Activated T-cell treated with anti-CD3 and anti-CD28 coated beads, Interleukin-2, amount 50 U/mL, for 1 hour (primary cell): ENCODE measurements at places on chromosomes 1 and 21.

DNA sequence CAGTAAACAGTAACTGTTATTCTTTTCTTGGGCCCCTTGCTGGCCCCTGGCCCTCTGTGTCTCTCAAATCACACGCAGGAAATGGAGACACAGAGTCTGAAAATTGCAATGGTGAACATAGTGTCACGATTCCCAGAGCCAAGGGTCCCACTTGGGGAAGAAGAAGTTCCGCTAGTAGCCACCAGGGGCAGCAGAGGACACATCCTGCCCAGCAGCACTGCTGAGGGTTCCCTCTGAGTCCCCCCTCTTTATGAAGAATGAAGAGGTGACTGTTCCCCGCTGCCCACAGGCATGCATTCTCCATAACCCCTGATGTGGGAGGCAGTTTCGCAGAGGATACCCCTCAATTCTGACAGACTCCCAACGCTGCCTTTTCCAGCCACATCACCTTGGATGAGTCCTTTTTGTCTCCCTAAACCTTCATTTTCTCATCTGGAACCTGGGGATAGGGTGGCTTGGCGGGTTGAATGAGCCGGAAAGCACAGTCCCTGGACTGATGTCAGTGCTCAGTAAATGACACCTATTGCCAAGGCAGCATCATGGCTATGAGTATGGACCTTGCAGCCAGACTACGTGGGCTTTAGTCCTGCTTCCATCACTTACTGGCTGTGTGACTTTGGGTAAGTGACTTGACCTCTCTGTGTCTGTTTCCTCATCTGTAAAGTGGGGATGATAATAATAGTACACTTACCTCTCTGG lies 238.0 kb upstream of the TMEM51 start:
- DNase-seq, result peak; percentile 46

DNA sequence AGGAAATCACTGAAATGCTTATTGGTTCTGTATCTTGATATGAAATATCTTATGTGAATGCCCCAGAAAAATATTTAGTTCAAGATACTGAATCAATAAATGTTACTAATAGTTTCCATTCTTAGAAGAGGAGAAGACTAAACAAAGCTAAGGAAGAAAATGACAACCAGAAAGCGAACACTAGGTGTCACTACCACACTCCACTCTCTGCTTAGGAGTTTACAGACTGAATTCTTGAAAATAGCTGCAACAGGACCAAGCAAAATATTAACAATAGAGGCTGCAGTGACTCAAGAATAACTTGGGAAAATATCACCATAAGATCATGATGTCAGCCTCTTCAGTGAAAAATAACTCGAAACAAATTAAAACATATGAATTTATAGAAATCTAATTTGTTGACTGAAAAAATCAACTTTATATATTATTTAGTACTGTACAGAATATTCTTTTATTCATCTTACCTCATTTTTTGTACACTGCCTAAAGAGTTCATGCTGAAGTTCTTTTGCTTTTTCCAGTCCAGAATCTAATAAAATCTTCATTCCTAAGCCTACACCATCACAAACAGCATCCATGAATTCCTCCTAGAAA lies 61.6 kb downstream of the KIF14 start:
- DNase-seq, result no peak

DNA sequence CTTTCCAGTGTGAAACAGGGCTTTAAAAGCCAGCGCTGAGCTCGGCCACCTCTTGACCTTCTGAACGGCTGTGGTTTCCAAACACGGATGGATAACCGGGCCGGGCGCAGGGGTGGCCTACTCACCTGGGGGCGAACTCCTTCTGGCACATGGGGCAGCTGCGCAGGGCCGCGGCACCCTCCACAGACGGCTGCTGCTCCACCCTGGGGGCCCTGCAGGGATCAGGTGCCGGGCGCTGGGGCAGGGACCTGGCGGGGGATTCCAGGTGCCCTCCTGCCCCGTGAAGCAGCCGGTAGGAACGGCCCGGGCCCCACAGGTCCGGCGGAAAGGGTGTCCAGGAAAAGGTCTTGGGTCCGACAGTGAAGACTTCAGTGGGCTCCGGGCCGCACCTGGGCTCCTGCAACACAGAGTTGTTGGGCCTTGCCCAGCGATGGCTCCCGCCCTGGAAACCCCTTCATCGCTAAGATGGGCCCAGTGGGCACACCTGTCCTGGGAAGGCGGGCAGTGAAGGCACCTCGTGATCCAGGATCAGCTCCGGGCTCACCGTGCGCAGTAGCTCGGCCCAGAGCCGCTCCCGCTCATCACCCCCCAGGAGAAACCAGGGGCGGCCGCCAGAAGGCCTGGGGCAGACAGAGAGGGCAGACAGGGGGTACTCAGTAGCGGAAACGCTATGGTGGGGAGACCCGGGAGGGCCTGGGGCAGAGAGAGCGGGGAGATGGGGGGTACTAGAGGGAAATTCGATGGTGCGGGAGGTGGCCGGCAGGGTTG lies 874 bp downstream of the FAAP20 start:
- no peak for DNase-seq

DNA sequence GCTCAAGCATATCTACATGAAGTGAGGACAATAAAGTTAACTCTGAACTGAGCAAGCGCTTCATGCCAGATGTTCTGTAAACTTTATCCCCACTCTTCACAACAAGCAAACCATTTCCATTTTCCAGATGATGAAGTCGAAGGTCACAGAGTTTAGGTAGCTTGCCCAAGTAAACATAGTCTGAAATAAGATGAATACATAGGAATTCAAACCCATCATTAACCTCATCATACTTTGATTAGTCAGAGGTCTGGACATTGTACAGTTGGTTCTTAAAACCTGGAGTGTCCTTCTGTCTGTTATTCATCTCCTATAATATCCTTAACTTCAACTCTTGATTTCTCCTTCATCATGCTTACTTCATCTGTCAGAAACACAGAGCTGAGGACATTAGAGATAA lies 180.3 kb upstream of the C8B start:
- no peak for DNase-seq

DNA sequence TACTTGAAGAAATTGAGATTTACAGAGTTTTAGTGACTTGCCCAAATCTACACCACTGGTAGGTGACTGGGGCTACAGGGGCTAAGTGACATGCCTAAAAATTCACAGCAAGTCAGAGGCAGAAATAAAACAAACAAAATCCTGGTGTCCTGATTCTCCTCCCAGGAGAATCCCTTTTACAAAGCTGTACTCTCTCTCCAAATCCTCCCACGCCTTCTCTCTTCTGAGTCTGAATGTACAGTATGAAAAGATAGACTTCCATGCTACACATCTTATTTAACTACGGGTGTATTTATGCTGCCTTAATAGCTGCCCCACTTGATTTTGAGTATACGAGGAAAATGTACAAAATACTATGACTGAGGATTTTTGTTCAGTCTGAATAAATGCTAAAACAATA lies 65.4 kb downstream of the SGIP1 start:
- DNase-seq, result no peak

DNA sequence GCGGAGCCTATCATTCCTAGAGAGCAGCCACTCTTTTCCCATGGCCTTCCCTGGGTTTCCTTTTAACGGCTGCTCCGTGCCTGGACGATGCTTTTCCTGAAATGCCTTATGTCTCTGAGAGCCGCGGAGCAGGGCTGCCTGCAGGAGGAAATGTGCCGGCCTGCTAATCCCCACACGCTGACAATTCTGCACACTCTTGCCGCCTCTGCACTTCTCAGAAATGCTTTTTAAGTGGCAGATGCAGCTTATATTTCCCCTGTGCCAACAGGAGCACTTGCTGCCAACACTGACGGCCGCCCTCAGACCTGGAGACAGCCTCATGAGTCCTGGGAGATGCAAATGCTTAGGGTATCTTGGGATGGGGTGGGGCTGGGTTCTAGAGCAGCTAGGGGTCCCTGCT lies 253.2 kb downstream of the GRIK3 start:
- no peak for DNase-seq

- DNase-seq, result peak; percentile 18
Measured at GRCh38 chr1:236686815-236687160, 489 bp downstream of the ACTN2 start.

DNA sequence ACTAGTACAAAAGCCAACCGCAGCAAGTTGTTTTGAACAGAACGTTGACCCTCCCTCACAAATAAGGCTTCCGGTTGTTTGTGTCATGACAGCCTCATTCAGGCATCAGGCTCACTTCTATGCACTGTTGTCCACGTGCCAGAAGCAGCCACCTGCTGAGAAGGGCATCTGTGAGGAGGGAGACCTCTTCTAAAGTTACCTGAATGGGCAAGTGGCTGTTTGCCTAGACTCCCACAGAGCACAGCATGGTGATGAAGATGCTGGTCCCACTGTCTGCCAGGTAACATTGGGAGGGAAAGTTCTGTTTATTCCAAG lies 176.1 kb downstream of the CLIC6 start:
- DNase-seq, result no peak

- DNase-seq, result no peak
Measured at GRCh38 chr1:183283286-183283685, 97.2 kb downstream of the LAMC2 start.

- DNase-seq, result no peak
Measured at GRCh38 chr1:30478799-30479563, 244.4 kb downstream of the MATN1 start.

GRCh38 chr1:87612956-87613355 lies 284.3 kb downstream of the LMO4 start:
- DNase-seq, result no peak

- DNase-seq, result no peak
Measured at GRCh38 chr1:203439131-203439730, 36.4 kb upstream of the PRELP start.

- DNase-seq, result no peak
Measured at GRCh38 chr1:85118751-85119150, 70.5 kb upstream of the MCOLN3 start.

DNA sequence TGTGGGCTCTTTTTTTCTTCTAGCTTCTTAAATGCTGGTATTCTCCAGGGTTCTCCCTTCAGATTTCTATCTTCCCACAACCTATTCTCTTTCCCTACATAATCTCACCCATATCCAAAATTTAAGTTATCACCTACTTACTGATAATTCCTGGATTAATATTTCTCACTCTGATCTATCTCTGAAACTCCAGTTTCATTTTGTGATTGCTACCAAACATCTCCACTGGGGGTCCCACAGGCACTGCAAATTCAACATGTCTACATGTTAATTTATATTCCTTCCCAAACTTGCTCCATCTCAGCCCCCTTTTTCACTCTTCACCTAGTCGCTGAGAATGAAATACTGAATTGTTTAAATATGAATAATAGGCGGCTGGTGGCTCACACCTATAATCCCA lies 9.9 kb upstream of the C1orf141 start:
- no peak for DNase-seq

GRCh38 chr1:3740042-3740441 lies 12.2 kb upstream of the CCDC27 start:
- DNase-seq, result no peak

GRCh38 chr1:206687915-206688442 lies 3.3 kb downstream of the MAPKAPK2 start:
- DNase-seq, result no peak

DNA sequence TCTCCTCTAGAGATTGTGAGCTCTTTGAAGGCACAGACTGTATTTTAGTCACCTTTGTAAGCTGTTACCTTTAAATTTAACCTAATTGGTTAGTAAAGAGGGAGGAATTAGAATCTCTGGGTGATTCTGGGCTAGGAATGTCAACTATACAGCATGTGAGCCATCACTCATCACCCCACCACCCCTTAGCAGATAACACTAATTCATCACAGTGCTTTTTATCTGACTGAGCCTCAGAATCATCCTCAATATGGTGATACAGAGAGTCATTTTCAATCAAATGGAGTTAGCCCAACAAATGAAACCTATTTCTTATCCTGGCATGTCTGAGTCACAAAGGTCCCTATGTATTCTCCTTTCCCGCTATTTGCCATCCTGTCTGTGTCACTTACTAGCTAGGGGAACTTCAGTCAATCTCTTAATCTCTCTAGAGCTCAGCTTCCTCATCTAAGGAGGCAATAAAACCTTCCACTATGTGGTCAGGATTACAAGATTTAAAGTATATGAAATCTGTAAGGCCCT lies 13.3 kb downstream of the KCNJ10 start:
- DNase-seq, result no peak

DNA sequence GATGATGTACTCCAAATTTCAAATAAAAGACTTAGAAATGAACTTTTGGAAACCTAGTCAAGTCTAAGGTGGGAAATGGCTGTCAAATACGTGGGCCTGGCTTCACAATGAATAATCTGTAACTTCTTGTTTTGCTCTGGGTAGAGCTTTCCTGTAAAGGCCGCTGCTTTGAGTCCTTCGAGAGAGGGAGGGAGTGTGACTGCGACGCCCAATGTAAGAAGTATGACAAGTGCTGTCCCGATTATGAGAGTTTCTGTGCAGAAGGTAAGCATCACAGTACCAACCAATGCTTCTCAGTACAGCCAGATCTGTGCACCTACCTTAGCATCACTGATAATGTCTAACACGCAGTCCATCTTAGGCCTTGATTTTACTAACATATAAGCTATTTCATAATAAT lies 73.6 kb downstream of the TPR start:
- no peak for DNase-seq

GRCh38 chr1:11567244-11568065 lies 86.8 kb downstream of the FBXO2 start:
- no peak for DNase-seq

DNA sequence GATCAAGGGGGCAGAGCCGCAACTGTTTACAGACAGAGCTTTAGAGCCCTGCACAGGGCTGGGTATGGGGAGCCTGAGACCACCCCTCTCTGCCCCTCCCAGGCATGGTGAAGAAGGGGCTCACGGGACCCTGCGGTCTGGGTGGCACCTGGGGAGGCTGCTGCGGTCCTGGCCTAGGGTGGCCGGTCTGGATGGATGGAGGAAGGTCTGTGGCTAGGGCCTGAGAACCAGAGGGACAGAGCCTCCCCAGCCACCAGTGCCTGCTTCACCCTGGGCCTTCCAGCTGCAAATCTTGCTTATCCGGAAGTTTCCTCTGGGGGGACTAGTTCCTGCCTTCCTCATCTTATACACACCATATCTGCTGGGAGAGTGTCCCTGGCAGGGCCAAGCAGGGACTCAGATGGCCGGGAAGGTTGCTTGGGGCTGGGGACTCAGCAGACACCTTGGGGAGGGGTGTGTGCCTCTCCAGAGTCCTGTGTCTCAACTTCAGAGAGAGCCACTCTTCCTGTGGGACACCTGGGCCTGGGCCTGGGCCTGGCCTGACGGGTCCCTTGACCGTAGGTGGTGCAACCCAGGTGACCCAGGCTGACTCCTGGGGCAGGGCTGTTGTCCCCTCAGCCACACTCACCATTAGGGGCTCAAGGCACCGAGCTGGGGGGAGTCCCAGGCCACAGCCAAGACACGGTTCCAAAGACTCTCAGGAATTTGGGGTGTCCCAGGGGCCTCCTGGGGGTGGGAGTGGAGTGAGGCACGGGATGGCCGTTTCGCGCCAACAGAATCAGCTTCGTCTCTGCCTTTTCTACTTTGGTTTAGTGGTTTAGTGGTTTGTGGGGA lies 52.0 kb upstream of the ACTRT2 start:
- DNase-seq, result no peak

GRCh38 chr1:85496941-85497582 lies 32.1 kb upstream of the DDAH1 start:
- DNase-seq, result no peak

- DNase-seq, result no peak
Measured at GRCh38 chr1:64878931-64879611, 87.3 kb downstream of the JAK1 start.

DNA sequence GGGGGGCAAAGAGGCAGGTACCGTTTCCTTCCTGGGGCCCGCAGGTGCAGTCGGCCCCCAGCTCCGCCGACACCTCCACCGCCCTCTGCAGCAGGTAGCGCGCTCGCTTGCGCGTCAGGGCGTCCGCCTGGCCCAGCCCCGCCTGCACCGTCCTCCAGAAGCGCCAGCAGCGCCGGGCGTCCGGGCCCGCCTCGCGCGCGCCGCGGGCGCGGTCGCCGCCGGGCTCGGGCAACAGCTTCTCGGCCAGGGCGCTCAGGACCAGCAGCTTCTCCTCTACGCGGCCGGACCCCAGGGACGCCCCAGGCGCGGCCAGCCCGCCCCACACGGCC lies 863 bp downstream of the TARBP1 start:
- peak; percentile 79 for DNase-seq
